ENCODE measurements at places on chromosomes 1 and 21.

DNA sequence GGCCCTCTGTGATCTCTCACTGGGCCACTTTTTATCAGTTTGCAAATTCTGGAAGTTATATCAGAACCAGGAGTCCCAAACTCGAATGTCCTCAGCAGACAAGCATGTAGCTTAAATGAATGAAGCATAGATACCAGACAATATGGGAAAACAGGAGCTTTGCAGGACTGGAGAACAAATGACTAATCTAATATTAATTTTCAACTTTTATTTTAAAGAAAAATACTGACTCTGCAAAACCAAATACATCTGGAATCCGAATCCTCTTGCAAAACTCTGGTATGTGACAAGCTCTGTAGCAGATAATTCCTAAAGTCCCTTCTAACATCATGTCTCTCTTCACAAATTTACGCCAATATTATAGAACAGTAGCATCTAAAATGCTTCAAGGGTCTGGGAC, 427.4 kb downstream of the TTLL7 start:
- DNase-seq = no peak

GRCh38 chr1:14495996-14496395, 102.5 kb upstream of the KAZN start:
- no peak for DNase-seq

DNA sequence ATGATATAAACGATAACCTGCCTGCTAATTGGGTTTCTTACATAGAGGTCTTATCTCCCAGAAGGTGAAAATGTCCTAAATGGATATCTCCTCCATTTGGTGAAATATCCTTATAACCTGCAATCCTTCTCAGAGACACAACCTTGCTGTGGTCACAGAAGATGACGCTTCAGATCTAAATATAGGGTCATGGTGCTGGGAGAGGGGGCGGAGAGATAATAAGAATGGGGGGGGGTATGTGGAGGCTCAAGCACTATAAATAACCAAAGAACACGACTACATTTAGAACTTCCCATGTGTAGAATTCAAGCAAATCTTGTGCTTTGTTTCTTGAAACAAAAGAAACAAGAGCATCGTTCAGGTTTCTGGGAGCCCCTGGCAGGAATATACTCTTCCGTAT, 260.6 kb upstream of the ESRRG start:
- no peak for DNase-seq

DNA sequence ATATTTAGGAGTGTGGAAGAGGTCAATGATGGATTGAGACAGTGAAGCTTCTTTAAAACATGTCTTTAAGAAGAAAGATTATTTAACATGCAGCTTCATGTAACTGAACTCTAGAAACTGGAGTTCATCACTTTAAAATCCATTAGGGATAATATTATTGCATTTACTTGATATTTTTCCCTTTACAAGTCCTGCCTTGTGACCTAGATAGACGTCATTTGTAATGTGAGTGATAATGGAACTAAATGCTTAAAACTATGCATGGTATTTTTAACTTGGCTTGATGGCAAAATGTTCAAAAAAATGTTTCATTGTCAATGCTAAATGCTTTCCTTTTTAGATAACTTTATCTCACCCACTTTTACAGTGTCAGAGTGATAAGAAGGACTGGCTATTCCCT, 723.7 kb downstream of the RWDD3 start:
- DNase-seq = no peak

DNA sequence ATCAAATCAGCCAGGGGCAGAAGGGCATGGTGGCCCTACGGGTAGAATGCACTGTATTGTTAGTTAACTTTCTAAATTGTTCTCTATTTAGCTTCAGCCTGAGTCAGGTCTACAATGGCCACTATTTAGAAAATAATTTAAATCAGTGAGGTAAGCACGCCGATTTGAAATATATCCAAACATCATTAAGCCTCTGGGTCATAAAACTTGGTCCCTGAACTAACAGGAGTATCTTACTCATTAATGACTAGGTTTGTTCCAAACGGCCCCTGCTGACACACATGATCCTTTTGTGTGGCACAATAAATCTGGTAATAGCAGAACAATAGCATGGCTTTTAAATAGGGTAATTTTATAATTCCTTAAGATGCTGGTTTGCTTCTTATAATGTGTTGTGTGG, 48.4 kb downstream of the STX6 start:
- no peak for DNase-seq

DNA sequence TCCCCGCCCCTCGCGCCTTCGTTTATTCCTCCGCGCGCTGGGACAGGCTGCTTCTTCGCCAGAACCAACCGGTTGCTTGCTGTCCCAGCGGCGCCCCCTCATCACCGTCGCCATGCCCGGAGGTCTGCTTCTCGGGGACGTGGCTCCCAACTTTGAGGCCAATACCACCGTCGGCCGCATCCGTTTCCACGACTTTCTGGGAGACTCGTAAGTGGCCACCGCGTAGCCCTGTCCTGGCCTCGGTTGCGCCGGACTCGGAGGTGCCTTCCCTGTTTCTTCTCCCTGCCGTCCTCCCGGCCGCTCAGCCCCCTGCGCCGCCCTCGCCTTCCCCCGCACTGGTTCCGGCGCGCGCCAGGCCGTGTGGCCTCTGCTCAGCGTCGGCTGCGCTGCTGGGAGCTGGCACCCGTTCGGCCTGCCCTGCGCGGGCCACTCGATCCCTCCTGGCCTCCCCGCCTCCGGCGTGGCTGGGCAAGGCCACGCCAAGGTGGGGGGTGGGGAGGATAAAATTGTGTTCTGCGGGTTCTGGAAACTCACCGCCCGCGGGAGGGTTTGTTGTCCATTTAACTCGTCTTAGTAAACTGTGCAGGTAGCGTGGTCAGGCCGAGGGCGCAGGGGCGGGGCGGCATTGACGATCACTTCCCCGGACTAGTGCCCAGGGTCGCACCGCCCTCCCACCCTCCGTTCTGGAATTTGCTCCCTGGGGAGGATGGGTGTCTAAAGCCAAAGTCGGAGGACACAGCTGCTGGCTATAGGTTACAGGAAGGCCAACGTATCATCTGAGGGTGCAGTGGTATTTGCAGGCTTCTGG, at the start of gene PRDX6:
PRDX6 (plus strand) TSS at position 50 of the 808 bp plus-strand sequence; CDS start at position 113, 63 bp downstream.
- DNase-seq = peak; percentile 92

- DNase-seq = no peak
Observed at GRCh38 chr1:29090937-29091618, 32.6 kb downstream of the TMEM200B start.

DNA sequence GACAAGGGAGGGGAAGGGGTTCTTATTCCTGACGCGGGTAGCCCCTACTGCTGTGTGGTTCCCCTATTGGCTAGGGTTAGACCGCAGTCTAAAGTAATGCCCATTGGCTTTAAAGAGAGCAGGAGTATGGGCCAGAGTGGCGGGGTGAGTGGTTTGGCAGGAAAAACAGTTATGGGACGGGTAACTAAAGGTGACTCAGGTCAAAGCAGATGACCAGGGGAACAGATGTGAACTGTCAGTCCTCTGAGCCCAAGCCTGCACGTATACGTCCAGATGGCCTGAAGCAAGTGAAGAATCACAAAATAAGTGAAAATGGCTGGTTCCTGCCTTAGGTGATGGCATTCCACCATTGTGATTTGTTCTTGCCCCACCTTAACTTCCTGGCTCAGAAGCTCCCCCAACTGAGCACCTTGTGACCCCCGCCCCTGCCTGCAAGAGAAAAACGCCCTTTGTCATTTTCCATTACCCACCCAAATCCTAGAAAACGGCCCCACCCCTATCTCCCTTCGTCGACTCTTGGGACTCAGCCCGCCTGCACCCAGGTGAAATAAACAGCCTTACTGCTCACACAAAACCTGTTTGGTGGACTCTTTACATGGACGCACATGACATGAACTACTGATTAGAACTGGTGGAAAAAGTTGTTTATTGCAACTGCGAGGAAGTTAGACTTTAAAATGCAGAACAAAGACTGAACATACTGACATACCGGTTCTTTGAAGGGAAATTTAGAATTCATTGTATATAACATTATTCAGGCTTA, 758 bp upstream of the ATAD3B start:
- peak; percentile 63 for DNase-seq

GRCh38 chr1:187877220-187877619, 1048.5 kb downstream of the PLA2G4A start:
- DNase-seq = no peak

GRCh38 chr1:66247415-66248208, 286.3 kb upstream of the SGIP1 start:
- no peak for DNase-seq

DNA sequence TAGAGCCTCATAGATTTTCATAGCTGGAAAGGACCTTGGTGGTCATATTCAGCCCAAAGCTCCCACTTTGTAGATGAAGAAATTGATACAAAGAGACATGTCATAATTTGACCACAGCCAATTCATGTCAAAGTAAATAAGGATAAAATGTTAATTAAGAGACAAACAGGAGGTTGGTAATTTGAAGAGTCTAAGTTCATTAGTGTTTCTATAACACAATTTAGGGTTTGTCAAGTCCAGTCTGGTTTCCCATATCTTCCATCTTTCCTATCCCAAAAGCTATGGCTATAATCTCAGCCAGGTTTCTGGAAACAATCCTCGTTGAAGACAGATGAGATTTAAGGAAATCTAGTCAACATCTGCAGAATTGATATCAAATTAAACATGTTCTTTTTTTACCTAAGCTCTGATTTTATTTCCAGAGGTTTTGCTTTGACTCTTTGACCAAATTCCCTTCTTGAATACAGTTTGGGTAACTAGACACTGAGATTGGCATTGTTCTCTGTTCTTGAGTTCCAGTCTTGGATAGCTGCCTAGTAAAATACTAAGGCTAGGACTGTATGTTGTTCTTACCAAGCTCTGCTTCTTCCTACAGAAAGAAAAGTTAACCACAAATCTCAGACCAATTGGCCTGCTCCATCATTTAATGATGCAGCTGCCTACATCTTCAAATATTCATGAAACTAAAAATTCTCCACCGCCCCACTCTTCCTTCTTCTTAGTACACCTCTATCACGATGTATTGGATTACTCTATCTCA, 62.0 kb downstream of the SLC44A5 start:
- no peak for DNase-seq

- DNase-seq = no peak
Observed at GRCh38 chr1:229693129-229693900, 67.3 kb downstream of the URB2 start.

- DNase-seq = no peak
Observed at GRCh38 chr1:65260851-65261473, 48.4 kb upstream of the DNAJC6 start.

GRCh38 chr1:25993197-25993951, 4.5 kb downstream of the PAFAH2 start:
- no peak for DNase-seq

DNA sequence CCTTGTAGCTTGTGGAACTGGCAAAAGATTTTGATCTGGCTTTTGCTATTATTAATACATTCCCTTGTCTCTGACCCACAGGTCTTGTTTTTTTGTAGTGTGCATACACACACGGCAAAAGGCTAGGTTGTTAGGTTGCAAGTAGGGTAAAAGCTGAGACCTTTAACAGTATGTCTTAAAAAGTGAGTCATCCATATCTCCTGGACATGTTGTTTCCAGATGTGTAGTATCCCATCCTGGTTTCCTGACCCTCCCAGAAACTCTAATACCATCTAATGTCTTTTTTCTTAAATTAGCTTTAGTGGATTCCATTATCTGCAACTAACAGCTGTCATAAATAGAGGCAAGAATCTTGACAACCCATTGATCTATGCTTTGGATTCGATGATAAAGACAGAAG, 14.7 kb downstream of the OVGP1 start:
- no peak for DNase-seq

GRCh38 chr1:41925712-41926111, 7.0 kb upstream of the HIVEP3 start:
- DNase-seq = no peak

GRCh38 chr1:236501093-236501492, 22.7 kb upstream of the LGALS8 start:
- DNase-seq = no peak

- DNase-seq = no peak
Observed at GRCh38 chr1:151832318-151832980, 847 bp upstream of the RORC start.

- DNase-seq = no peak
Observed at GRCh38 chr1:205127646-205128045, 5.9 kb upstream of the RBBP5 start.

GRCh38 chr21:44815225-44815624, 2.6 kb downstream of the SUMO3 start:
- DNase-seq = peak; percentile 52

DNA sequence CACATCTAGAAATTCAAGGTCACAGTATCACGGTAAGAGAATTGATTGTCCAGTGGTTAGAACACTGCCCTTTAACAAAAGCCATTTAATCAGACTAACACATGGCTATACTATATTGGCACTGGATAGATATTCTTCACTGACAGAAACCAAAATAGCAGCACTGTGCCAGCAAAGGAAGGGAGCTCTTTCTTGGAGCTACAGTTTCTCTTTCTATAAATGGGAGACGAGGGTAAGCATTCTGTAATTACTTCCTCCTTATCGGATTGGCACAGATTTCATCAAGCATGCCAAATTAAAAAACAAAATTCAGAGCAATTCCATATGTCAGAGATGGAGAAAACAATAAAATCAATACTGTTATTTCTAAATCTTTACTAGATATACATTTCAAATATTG, 115.7 kb upstream of the CACYBP start:
- DNase-seq = no peak

DNA sequence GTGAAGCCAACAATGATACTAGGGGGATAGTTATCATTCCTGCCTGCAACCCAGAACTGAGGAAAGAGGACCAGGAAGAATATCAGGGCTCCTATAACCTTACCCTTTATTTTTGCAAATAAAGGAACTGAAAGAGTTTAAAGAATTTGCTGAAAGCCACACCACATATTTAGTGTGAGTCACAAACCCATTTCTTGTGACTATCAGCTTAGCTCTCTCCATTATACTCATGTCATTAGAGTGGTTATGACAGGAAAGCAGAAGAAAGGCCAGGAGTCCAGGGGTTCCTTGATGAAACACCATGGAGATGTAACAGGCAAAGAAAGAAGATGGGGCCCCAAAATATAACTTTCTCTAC, 141.1 kb upstream of the SAMSN1 start:
- DNase-seq = no peak
